ENCODE measurements at places on chromosomes 6 and 20. TPM values are rescaled to one million over a fixed set of nuclear protein-coding genes. Genes with fewer than 3 reads are reported as not detected.

SCUBE3 gene
- under 0.01 TPM for total RNA-seq

HLA-DQB1 gene
- total RNA-seq = not detected

PRDM1 gene
- 5.4 TPM for total RNA-seq

PPDPF gene
- total RNA-seq = 39.5 TPM

KCNK16 gene
- total RNA-seq = not detected

L3MBTL1 gene
- total RNA-seq = 6.2 TPM

LTV1 gene
- total RNA-seq = 17.5 TPM

ARHGAP18 gene
- 38.3 TPM for total RNA-seq

NRN1 gene
- total RNA-seq = under 0.01 TPM

RAD21L1 gene
- total RNA-seq = not detected

METTL24 gene
- 2.6 TPM for total RNA-seq

STMND1 gene
- total RNA-seq = not detected

ID1 gene
- total RNA-seq = 27.4 TPM

TRIM15 gene
- not detected for total RNA-seq

MANEA gene
- total RNA-seq = 7.7 TPM

TCF19 gene
- total RNA-seq = 8.4 TPM

MRAP2 gene
- total RNA-seq = 0.17 TPM

ZNF831 gene
- not detected for total RNA-seq

C2 gene
- total RNA-seq = 27.2 TPM

SLPI gene
- 0.17 TPM for total RNA-seq

PTCRA gene
- not detected for total RNA-seq

CD40 gene
- total RNA-seq = 2.3 TPM
